ENCODE measurements at places on chromosomes 7 and 10.

GRCh38 chr10:99929360-99929759 is 80.4 kb downstream of the DNMBP start:
- no peak for DNase-seq

DNA sequence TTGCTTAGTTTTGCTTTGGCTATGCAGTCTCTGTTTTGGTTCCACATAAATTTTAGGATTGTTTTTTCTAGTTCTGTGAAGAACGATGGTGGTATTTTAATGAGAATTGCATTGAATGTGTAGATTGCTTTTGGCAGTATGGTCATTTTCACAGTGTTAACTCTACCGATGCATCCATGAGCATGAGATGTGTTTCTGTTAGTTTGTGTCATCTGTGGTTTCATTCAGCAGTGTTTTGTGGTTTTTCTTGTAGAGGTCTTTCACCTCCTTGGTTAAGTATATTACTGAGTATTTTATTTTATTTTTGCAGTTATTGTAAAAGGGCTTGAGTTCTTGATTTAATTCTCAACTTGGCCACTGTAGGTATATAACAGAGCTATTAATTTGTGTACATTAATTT is 78.2 kb upstream of the ZNF92 start:
- DNase-seq, result no peak

DNA sequence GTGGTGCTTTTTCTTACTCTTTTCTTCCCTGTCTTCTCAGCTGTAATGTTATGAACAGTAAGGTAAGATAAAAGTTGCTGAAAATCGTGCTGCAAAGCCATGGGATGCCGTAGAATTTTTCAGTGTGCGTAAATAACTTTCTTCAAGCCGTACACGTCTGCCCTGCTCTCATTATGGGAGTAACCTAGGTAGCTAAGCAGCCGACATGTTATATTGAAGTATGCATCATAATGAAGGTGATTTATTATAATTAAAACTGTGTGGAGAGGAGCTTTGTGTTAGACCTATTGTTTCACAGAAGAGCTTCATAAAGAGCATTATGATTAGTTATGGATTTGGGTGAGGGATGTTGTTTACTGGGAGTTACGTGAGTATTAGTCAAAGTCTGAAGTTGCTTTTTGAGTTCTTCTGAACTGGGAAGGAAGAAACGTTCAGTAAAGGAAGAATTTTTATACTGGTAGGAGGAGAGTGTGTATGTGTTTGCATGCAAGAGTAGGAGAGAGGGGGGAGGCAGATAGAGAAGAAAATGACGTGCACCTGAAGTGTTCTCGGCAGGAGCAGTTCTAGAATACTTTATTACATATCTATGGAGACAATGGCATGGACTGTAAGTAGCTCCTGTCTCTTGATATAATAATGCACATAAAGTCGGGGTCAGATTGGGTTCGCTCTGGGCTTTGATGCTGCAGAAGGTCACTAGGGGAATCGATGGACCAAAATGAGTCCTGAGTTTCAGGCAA is 56.3 kb downstream of the POU6F2 start:
- no peak for DNase-seq

- no peak for DNase-seq
These were observed 153.2 kb upstream of the ADCY1 start for GRCh38 chr7:45420843-45421495.

DNA sequence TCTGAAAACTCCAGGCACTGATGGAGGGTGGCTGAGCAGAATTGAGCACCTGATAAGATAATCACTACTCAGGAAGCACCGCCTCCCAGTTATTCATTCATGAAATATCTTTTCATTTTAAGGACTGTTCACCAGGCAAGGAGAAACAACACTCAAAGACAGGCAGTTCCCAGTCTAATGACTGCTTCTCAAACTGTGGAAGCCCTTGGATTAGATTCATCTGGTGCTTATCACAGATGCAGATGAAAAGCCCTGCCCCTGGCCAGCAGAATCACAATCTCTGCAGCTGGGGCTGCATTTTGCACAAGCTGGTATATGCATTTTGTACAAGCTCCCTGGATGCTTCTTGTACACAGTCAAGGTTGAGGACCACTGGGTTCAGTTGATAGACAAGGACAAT is 109.7 kb downstream of the ELMO1 start:
- DNase-seq, result no peak

DNA sequence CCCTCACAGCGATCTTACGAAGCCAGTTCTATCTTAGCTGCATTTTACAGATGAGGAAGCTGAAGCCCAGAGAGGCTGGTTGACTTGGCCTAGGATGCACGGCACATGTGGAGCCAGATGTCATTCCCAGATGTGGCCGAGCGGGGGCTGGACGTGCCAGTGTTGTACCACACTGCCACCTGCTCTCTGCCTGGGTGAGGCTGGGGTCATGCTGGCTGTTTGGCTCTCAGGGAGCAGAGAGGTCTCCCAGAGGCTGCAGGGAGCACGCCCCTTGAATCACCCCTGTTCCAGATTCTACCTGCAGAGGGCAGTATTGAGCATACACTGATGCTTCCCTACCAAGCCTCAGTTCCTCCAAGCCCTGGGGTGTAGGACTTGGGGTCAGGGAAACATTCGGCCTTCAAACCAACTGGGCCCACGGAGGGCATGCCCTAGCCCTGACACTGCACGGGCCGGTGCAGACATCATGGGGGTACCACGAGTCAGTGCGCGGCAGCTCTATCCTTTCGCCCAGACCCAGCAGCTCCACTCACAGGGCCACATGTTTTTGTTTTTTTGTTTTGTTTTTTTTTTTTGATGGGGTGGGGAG is 3.8 kb upstream of the GTF2IRD1 start:
- DNase-seq, result peak; percentile 66

DNA sequence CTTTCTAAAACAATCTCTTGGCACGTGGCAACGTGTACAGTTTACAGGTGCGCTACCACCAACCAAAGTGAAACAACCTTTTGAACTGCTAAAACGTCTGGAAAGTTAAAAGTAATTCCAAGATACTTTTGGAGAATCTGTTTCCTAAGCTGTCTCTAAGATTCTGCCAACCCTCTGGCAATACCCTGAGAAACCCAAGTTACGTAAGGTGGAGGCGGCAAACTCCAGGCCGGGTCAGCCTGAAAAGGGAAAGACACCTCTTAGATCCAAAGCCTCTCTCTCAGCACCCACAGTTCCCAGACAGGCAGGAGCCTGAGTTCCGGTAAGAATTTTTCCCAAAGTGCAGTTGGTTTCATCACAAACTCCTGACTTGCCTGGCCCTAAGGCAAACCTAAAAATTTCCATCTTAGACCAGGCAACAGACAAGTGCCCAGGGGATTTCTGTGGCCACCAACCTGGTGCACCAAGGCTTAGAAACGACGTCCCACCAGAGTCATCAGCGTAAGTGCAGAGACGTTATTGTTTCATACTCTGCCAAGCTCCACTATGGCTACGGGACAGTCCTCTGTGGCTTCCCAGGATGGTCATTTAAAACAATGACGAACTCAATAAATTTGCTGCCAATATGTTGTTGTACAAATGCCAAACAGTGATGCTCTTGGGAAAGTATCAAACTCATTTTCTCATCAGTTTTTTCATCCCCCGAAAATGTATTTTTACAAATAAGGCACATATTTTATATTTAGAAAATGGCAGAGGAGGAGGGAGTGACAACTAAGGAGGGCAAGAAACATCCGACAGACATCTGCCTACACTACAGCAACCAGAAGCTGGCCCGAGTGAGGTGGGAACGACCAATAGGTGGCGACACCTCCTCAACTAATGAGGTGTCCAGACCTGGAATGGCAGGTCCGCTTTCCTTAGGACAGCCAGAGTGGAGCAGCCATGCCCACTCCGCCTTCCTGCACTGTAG is 205.8 kb upstream of the FRMD4A start:
- peak; percentile 37 for DNase-seq

- no peak for DNase-seq
These were observed 167.3 kb upstream of the KLF14 start for GRCh38 chr7:130901209-130901783.

- no peak for DNase-seq
These were observed 2.3 kb upstream of the INSYN2A start for GRCh38 chr10:127198721-127199120.

DNA sequence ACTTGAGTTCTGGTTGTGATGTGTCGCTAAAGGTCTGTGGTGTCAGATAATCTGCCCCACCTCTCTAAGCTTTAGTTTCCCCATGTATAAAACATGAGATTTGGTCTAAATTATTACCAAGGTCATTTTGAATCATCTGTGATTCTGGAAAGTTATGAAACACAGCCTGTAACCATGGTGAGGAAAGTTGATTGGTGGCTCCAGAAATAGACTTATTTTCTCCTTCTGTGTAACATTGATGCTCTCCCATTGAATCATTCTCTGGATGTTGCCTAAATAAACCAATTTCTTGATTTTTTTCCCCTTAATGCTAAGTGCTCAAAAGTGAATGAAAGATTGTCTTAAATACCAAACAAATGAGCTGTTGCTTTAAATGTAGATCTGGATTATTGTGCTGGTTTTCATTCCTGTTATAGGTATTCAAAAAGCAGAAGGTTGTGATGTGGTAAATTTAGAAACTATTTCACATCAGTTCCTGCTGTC is 30.0 kb upstream of the PCGF5 start:
- DNase-seq, result no peak

DNA sequence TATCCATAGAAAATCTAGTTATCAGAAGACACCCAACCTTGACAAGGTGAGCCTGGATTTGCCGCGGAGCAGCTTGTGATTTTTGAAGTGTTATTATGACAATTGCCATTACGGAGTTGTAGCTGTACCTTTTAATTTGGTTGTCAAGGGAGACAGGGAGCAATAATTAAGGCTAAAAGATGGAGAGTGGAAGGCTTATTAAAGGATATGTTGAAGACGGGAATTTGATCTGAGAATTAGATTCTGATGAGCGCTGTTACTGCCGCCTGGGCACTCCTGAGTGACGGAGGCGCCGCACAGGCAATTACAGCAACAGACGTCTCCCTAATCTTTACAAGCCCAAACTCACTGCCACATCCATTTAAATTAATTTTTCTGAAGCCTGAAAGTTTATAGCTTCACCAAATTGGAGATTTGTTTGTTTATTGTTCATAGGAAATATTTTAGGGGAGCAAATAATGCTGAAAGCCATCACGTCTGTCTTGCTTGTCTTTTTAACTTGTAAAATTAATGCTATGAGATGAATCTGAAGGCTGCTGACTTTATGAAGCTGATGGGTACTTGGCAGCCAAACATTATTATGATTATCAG is 475.0 kb upstream of the ADARB2 start:
- DNase-seq, result no peak

DNA sequence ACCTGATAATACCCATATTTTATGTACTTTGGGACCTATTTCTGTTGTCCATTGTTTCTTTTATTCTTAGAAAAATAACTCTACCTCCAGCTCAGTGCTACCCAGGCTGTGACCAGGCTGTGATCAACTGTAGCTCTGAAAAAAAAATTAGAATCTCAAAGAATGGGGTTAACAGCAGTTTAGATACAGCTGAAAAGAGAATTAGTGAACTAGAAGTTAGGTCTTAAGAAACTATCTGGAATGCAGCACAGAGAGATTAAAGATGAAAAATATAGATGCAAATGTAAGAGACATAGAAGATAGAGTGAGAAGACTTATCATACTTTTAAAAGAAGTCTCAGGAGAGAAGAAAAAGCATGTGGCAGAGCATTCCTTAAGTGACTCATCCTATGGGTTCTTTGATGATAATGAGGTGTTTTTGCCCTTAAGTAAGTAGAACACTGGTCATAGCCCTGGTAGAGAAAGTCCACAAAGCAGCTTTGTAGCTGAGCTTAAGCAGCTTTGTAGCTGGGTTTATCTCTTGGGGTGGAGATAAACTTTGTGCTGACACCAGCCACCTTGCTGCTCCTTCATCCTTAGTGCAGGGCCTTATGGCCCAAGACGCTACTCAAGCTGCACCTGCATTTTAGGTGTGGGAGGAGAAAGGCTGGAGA is 27.3 kb upstream of the SFRP5 start:
- DNase-seq, result no peak

DNA sequence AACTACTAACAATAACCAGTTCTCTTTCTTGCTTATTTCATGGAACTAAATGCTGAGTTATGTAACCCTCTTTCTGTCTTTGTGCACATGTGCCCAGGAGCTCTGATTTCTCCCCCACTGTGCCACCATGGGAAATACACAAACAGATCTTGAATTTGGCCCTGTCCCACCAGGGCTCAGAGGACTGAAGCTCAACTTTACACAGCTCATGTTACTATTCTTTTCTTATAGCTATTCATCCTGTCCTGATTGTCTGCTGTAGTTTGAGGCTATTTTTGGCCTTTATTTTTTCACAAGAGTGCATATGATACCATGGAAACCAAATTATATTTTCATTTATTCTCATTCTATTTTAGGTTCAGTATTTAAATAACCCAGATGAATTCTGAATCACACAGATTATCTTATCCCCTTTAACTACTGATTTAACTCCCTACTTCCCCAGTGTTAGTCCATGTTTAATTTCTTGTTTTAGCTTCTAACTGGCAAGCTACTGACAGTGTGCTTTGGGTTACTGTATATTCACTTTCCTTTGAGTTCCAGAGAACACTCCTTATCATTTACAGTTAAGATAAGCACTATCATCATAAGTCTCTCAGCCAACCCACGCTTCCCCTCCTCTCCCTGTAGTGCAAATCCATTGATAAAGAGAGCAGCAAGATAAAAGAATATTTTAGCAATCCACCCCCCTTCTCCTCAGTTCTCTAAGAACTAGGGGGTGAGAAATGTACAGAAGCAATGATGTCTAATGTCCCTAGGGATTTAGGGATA is 71.8 kb upstream of the GSDME start:
- no peak for DNase-seq

DNA sequence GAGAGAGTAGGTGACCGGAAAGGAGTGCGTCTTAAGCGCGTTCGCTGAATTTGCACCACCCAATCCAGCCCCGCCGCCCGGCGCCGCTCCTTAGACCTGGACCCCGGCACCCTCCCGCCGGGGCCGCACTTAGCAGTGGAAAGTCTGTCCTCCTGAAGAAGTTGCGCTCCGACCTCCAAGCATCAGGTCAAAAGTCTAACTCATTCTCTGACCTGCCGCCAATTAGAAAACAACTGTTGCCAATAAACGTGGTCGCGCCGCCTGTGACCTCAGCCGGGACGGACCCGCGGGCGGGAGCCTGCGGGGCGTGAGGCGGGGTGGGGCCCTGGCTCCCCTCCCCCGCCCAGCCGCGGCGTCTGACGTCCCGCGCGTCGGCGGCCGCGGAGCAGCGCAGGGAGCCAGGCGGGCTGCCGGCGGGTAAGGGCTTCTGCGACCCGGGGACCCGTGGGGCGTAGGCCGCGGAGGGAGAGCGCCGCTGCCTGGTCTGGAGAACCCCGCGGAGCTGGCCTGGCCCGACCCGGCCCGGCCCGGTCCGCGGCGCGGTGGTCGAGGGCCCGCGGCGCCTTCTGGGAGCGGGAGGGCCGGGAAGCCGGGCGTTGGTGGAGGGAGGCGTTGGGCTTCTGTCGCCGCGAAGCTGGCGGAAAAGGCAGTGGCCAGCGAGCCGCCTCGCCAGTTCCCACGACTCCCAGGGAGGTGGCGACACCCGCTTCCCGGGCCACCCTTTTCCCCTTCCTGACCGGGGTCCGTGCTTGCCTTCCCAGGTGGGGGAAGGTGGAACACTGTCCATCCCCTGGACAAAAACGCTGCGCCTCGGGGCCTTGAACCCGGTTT is at the start of gene BCAP29:
TSS of gene BCAP29 (plus strand) at position 362 of the 831 bp plus-strand sequence. CDS start 527 bp downstream, outside the sequence.
- peak; percentile 49 for DNase-seq

DNA sequence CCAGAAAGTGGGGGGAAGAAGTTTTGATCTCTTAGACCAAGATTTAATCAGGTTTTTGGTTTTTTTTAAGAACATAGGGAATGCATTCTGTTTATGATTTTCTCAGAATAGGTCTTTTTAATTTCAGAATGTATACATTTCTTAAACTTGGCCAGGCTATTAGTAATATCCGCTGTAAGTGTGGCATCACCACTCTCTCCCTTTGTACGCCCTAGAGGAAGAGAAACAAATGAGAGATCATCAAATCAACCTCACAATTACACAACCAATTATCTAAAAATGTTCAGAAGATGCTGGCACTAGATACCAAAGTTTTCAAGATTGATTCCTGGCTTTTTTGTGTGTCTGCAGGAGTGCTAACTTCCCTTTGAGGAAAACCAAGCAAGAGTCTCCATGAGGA is 70.0 kb downstream of the KLF6 start:
- no peak for DNase-seq
